ENCODE measurements at places on chromosomes 11 and 22.
A peak's percentile ranks its signal among the peaks of the same experiment; 100 is the strongest.

- DNase-seq, result no peak
Observed at GRCh38 chr22:38700270-38700788, 414 bp downstream of the JOSD1 start.

DNA sequence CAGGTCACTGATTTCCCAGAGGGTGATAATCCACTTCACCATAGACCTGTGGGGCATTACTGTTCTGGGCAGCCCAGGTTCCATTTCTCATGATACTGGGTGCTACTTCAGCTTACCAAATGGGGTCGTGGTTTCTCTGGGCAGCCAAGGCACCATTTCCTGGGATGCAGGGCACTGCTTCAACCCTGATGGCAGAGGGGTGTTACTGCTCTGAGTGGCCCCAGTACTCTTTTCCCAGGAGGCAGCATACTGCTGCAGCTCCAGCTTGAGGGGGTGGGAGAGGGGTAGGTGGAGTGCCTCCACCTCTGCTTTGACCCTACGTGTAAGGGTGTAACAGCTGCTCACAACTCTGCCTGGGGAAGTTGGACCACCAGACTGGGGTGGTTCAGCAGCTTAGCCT, 51.1 kb downstream of the PRMT3 start:
- no peak for DNase-seq

DNA sequence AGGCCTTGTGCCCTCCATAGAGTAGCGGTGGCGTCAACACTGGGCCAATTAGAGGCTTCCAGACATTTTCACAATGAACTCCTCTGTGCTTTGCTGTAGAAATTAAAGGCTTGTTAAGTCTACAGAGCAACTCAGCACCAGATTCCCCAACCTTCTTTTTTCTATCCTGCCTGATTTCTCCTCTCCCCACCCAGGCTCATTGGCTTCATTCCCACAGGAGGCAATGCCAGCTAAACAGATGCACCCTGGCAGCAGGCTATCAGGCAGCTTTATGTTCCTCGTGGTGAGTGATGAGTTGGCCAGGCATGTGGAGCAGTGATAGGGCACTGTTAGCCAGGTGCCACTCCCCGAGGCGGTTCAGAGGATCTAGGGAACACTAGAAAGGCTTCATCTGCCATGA, 4.8 kb downstream of the DIXDC1 start:
- no peak for DNase-seq

GRCh38 chr11:128627666-128628324, 40.4 kb upstream of the ETS1 start:
- DNase-seq, result no peak

DNA sequence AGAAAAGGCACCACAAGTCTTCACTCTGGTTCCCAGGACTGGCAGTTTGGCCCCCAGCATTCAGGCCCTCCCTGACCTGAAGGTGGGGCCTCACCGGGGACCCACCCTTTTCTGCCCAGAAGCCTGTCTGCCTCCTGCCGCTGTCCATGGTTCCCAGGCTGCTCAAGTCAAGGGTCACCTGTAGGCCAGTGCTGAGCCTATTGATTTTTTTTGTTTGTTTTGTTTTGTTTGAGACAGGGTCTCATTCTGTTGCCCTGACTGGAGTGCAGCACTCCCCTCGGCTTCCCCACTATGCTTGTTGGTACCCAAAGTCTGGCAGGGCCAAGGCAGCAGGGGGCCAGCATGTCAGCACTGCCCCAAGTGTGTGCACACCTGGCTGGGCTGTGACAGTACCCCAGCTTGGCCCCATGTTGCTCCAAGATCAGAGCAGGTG, 11.0 kb upstream of the MED17 start:
- no peak for DNase-seq

DNA sequence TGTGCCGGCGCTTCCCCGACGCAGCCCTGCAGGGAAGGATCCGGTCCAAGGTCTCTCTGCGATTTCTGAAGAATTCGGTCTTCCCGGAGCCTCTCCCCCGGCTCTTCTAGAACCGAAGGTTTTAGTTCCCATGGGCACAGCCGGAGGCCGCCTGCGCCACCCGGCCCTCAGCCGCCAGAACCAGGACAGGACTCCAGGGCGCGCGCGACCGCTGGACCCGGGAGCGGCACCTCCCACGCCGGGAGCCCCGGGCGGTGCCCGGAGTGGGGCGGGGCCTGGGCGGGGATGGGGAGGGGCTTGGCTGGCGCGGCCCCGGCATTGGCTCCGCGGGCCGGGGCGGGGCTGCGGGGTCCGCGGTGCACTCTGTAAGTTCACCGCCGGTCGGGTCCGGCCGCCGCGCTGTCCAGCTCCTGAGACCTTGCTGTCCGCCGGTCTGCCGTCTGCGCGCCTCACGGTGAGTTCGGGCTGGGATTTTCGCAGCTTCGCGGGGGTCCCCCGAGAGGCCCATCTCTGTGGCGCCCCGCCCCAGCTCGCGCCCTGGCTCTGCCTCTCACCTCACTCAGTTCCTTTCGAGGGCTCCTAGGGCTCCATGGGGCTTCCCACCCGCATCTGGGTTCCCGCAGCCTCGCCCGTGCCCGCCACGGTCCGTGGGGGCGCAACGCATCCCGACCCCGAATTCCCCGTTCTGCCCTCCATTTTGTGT, at the start of gene CDC42EP2:
CDC42EP2 (plus strand) TSS at position 366 of the 703 bp plus-strand sequence. CDS start 6,033 bp downstream, outside the sequence.
- DNase-seq, result peak; percentile 60

DNA sequence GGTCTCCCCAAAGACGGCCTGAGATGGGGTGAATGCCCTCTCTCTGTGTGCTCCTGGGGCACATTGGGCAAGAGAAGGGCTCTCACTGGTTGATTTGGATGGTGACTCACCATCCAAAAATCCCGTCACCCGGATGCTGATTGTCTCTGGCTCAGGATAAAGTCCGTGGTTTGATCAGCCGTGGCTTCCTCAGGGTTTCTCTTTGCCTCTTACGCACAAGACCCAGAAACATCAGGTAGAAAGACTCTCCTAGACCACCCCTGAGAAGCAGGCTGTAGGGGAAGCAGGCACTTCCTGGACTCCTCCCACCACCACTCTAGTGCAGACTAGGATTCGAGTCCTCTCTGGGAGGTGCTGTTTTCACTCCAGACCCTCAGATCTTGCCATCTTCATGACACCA, 176.1 kb upstream of the NCAM1 start:
- DNase-seq, result peak; percentile 50

- peak; percentile 61 for DNase-seq
Observed at GRCh38 chr11:47233989-47234668, 14.5 kb downstream of the ACP2 start.

DNA sequence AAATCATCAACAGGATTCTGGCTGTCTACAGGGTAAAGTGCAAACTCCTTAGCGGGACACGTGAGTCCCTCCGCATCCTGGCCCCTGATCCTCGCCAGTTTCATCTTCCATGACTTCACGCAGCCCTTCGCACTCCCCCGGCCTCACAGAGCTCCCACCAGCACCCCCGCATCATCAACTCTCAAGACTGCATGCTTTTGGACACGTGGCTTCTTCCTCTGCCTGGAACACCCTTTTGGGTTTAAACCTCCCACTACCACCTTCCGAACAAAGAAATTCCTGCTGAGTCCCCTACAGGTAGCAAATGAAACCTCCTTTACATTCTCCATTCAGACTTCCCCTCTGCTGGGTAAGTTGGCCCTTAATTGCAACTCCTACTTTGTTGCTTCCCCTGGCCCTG, 12.6 kb upstream of the EIF3M start:
- no peak for DNase-seq

DNA sequence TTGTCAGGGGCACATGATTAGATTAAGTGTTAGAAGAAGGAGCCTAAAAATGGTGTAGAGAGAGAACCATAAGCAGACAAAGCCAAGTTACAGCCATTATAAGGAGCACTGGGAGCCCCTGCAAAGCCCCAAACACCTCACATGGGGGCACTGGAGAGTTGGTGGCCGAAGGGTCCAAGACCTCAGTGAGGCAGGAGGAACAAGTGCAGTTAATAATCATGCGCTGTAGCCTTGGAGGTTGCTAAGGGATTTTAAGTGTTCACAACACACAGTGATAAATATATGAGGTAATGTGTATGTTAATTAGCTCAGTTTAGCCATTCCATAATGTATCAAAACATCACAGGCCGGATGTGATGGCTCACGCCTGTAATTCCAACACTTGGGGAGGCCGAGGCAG, 54.4 kb upstream of the JAM3 start:
- peak; percentile 17 for DNase-seq

GRCh38 chr22:49364398-49364797, 463.3 kb downstream of the BRD1 start:
- DNase-seq, result no peak

DNA sequence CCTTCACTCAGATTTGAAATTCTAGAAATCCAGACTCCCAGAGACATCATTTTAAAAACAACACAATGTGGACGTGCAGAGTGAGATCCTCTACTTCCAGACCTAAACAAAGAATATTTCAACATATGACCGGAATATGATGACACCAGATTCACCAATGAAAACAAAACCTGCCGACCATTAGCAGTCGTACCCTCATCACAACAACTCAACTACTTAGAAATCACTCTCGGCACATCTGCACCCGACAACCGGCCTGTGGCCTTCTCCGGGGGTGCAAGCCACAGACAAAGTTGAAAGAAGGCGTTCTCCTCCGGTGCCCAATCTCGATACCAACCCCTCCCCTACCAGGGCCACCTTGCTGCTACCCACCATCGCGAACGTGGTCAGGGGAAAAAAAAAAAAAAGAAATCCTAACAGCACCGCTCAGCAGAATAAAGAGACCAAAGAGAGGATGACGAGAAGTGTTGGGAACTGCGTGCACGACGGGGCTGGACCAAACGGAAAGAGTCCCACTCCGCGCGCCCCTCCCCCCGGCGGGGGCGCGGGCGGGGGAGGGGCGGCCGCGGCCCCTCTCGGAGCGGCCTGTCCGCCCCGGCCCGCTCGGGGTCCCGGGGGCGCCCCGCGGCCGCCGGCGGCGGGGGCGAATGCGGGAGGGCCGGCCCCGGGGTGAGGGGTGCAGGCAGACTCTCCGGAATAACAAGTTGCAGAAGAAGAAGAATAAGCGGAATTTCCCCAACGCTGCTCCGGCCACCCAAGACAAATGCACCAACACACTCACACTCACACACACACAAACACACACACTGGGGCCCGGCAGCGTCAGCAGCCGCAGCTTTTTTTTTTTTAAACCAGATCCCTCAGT, 1.7 kb downstream of the PHF21A start:
- no peak for DNase-seq

GRCh38 chr11:120057028-120057330, 80.9 kb downstream of the TRIM29 start:
- no peak for DNase-seq

DNA sequence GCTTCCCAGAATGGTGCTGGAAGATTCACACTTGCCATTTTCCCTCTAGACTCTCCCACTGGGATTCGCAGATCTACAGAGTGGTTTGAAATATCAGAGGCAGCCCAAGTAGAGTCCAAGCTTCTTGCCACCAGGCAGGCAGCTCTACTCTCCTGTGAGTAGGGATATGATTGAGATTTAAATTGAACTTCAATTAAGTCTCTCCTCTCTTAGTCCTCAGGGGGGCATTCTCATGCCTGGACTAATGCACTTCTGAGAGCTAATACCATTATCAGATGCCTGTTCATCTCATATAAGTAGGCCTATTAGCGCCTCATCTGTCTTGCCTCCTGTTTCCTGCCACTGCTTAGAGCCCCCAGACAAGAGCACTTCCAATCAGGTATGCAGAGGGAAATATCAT, 25.5 kb upstream of the AMPD3 start:
- DNase-seq, result no peak

DNA sequence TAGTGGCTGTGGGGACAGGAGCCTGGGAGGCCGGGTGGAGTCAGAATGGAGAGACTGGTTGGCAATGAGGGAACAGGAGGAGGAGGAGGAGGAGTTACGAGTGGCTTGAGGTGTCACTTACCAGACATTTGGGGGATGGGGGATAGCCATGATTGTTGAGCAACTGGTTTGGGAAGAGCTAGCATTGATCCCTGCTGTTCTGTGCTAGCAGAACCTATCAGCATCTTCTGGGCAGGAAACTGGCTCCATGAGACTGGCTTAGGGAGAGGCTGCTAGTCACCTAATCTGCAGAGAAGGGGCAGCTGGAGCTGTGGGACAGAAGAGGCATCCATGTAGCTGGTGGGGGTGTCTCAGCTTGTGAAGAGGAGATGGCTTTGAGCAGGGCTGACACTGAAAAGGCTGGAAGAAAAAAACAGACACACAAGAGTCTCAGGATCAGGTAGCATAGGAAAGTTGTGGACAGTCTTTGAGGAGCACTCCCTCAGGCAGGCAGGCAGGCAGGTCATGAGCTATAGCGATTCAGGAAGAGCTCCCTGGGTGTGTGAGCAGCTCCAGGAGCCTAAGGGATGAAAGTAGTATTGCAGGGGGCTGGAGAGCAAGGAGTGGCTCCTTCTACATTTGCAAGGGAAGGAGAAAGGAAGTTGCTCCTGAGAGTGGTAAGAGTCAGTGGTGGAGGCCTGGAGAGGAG, 22.3 kb downstream of the PIK3IP1 start:
- DNase-seq, result no peak
